ENCODE measurements at places on chromosomes 7 and 10.
A peak's percentile ranks its signal among the peaks of the same experiment; 100 is the strongest.

- DNase-seq, result no peak
Observed at GRCh38 chr10:130141460-130141859, 5.3 kb downstream of the GLRX3 start.

GRCh38 chr10:46014206-46014605 lies 16.2 kb downstream of the NCOA4 start:
- DNase-seq, result no peak

DNA sequence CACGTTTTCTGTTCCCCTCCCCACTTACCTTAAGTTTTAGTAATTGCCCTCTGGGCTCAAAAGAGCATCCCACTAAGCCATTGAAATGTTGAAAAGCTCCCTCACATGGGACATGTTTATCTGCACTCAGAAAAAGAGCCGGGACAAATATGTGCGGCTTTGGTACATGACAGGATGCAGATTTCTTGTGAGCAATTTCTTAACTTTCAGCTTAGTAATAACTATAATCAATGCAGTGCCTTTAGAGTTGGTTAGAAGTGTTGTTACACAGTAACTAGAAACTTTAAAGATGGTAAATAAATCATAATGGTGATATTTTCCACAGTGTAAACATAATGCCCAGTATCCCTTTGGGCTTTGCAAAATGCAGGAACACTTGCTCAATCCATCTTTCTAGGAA lies 89.2 kb downstream of the ZNF365 start:
- DNase-seq, result no peak

DNA sequence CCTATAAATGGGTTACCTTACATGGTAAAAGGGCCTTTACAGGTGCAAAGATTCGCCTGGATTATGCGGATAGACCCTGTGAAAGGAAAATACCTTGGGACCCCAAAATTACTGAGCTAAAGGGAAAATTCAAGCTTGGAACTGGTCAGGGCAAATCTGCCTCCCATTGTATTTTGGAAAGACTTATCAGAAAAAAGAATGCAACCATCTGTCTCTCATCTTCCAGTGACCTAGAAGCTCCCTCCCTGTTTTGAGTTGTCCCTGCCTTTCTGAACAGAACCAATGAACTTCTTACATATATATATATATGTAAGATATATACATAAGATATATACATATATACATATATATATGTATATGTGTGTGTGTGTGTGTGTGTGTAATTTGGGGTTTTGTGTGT lies 583.8 kb downstream of the CALN1 start:
- DNase-seq, result no peak

DNA sequence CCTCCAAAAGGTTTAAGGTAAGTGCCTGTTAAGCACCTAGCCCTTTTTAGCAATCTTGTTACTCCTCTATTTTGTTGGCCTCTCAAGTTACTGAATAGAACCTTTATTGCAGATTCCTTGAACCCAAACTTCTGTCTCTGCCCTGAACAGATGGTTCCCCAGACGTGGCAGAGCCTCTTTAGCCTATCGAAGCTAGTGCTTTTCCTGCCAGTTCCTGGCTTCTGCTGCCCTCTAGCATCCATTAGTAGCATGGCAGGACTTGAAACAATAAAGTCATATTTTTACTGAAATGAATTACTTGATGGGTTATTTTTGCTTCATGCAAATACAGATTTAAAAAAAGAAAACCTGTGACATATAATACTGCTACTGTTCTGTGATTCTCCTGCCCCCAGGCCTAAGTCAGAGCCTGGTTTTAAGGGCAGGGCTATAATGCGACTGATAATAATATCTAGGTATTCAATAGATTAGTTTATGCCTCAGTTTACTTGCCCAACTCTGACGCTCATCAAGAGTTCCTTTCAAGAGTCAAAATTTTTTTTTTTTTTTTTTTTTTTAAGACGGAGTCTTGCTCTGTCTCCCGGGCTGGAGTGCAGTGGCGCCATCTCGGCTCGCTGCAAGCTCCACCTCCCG lies 84.3 kb upstream of the PHF14 start:
- DNase-seq, result peak; percentile 27

GRCh38 chr7:151756076-151756731 lies 120.7 kb downstream of the PRKAG2 start:
- peak; percentile 56 for DNase-seq

DNA sequence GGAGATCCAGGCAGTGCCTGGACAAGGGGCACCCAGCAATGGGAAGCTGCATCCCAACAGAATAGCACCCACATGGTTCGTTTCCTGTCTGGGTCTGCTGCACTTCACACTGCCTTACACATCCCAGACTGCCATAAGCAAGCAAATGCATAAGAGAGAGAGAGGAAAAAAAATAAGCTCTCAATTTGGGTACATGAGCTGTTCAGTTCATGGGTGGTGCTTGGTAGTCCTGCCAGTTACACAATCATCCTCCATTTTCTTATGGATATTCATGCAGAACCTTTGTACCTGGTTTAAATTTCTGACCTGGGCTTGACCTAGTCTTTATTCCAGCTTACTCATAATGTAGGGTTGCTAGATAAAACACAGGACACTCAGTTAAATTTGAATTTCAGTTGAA lies 733.6 kb downstream of the TNS3 start:
- no peak for DNase-seq
